ENCODE measurements at places on chromosomes 6 and 20.

DNA sequence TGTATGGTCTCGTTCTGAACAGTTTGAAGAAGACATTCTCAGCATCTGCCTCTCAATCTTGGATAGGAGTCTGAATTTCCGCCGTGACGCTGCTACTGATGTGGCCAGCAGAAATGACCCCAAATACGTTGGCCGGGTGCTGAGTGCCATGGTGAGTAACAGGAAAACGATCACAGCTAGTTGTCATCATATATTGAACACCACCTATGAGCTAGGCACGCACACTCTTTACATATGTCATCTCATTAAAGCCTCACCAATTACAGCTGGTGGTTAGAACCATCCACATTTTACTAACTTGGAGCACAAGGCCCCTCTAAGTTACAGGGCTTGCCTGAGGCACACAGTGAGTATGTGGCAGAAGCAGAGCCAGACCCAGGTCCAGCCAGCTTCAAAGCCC, 17.1 kb downstream of the TGM3 start:
- no peak for DNase-seq

DNA sequence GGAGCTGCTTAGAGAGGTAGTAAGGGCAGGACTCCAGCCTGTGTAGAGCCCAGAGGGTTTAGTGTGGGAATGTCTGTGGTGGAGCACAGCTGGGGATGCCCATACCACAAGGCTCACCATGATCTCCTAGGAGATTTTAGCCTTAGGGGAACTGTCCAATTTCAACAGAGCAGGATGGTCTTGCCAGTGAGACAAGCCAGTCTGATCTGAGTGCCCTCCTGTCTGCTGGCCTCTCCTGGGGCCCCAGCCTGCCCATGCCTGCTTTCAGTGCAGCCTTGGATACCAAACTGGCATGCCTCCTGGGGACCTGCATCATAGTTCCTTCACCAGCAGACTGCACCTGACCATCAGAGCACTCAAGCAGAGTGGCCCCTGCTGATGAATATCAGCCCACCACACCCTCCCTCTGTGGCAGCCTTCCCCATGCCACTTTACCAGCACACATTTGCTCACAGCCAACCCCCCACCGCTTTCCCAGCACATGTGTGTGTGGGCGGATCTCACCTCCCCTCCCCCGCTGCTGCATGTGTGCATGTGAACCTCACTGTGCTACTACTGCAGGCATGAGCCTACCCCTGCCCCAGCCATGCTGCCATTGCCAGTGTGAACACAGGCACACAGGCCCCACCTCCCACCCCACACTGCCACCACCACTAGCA, 7.9 kb upstream of the TREM1 start:
- no peak for DNase-seq

GRCh38 chr20:34637245-34638038, 39.5 kb downstream of the PIGU start:
- no peak for DNase-seq

DNA sequence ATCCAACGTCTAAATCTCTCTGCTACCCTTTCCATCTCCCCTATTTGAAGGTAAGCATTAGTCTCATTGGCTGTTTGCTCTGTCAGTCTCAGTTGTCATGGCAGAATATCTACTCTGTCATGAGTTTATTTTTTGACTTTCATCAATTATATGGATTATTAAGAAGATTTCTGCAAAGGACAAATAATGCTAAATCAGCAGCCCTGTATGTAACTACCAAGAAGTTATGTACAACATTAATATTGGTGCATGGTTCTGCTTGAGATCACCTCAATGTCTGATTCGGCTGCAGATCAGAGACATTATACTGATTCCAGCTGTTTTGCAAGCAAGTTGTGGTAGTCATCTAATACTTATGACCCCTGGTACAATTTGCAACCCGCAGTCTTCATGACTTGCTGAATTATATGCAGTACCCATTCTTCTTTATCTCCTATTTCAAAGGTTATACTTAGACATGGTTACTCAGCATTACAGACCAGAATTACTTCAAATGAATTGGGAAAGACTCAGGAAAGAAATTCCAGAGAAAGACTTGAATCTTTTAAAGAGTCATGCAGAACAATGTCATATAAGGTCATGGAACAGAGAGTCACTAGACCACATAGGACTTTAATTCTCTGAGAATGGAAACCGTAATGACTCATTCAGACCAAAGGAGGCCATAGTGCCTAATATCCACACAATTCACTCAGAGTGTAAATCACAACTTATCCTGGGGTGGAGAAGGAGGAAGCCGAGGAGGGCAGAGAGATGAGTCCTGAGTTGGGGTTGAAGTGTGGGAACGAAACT, 201.4 kb downstream of the IBTK start:
- no peak for DNase-seq

DNA sequence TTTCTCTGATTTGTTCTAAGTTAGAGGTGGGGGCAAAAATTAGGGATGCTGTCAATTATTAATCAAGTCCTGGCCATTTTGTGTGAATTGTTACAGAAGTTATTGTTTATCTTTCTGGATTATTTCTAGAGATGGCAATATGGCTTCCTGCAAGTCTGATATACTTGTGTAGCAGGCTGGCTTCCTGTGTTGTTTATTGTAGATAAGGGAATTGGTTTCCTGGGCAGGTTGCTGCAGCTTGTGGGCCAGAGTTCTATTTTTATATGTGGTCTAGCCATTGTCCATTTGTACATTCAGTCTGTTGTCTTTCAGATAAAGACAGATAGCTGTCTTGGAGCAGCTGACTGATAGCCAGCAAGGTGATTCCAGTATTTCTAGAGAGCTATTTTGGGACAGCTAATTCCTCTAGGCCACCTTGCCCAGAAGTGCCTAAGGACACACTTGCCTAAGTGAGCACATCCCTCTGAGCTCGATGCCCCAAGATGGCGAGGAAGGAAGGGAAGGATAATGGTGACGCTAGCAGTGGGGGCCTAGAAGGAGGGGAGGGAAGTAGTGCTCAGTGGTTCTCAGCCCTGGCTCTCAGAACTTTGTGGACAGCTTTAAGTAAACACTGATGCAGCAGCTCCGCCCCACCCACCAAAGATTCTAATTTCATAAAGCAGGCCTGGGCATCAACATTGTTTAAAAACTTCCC, 25.5 kb downstream of the DDO start:
- no peak for DNase-seq

- DNase-seq: no peak
Observed at GRCh38 chr6:52312461-52312860, 27.9 kb upstream of the MCM3 start.

Data from stimulated activated naive CD4-positive, alpha-beta T cell treated with Interleukin-2 at 50 U/mL for 16 hours (primary cell).